ENCODE measurements at places on chromosomes 1 and 21.

GRCh38 chr21:45709173-45709572 lies 65.6 kb downstream of the PCBP3 start:
- no peak for DNase-seq

- DNase-seq = no peak
Measured at GRCh38 chr1:182114627-182115023, 53.1 kb upstream of the ZNF648 start.

DNA sequence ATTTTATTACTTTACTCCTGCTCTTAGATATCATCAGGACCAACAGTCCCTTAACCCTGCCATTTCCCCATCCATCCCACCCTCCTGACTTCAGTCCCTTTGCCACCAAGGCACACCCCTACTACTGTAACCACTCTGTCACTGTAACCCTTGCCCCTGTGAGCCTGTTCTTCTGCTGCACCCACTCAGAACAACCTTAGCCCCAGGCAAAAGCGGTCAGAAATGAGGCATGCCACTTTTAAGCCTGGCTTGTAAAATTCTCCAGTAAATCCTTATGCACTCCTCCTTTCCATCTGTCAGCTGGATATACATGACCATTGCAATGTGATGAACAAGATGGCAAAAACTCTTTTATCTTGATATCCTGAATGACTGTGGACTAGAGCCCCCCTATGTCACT lies 555.0 kb upstream of the PLXNA2 start:
- DNase-seq = no peak

DNA sequence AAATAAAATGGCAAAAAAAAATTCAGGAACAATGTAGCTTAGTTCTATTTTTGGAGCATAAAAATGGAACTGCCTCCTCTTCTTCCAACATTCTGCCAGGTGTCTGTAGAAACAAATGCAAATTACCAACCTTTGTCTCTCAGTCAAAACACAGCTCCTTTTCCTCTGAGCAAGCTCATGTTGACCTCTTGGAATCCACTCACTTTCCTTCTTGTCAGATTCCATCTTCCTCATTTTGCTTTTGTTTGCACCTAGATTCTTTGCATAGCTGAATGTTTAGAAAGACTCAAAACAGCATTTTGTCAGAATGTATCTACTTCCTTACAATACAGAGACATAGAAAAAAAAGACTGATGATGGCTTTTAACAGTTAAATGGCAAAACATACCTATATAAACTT lies 178.2 kb downstream of the ADGRL2 start:
- DNase-seq = no peak

DNA sequence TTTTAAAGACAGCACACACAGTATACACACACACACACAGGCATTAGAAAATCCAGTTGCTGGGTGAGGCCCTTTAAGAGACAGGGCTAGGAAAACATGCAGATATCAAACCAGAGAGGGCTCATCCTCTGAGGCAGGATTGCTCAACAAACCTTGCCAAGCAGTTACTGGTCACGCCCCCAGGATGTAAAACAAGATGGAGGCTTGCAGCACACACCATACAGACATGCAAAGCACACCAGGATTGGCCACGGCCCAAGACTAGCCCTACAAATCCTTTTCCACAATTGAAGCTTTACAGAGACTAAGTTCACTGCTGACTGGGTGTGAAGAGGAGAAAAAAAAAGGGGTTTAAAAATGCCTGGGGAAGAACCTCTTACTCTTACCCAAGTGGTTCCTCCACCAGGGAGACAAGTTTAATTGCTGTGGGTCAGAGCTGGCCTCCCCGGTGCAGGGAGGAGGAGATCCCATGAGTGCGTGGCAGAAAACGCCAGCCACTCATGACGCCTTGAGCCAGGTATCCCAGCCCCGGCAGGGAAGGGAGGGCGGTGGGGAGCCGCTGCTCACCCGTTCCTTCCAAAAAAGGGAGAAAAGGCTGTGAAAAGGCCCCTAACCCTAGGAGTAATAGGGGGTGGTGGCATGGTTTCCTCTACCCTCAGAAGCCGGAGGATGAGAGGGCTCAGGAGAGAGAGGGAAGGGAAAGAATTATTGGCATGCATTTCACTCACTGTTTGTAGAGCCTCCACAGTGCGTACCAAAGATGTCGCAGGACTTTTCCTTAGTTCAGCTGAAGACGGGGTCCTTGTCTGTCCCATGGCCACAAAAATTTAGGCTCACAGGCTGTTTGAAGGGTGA lies 594.6 kb upstream of the ZP4 start:
- DNase-seq = no peak

All from NCI-H510A treated with DMSO at 0.1 percent for 48 hours (cell line).